ENCODE measurements at places on chromosomes 12 and 14.
A peak's percentile ranks its signal among the peaks of the same experiment; 100 is the strongest.

DNA sequence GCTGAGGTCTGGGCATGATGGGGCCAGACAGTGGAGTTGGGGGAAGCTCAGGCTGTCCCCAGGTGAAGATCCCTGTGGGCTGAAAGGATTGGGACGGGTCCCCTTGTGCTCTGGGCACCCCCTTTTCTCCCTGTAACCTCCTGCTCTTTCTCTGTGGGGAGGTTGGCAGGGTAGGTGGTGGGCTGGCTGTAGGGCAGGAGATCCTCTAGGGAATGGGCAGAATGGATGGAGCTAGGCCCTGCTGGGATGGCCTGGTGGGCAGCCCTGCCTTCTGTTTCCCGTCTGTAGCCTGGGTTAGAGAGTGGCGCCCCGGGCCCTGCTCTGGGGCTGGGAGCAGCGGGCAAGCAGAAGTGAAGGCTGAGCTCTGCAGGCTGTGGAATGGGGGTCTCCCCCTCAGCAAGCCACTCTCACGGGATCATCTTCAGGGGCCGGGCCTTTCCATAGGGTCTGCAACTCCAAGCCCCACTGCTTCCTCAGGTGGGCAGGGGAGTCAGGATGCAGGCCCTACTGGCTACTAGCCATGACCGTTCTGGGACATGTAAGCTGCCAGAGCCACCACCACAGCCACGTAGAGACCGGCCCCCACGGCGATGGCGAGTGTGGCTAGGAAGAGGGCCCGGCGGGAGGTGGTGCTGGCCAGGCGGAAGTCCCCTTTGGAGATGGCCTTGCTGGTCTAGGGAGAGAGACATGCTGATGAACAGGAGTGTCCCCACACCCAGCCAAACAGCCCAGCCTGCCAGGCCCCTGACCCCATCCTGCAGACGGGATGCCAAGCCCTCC lies 18.8 kb downstream of the SYNDIG1L start:
- DNase-seq, result no peak

DNA sequence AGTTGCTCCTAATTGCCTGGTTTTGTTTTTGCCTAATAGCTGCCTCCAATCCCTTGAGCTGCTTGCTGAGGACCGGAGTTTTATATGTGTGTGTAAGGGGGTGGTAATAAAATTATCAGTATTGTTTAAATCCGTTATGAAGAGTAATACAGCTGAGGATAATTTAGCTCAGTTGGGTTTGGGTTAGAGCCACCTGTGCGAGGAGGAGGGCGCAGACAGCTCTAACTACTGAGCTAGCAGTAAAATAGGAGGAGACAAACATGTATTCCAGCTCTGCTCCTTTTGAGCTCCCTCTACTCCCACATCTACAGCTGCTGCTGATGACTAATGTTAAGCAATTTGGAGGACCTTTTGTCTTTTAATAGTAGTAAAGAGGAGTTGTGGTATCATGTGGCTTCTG lies 61.5 kb downstream of the SPATS2 start:
- DNase-seq, result no peak

- no peak for DNase-seq
These were observed 21.6 kb upstream of the BLTP3B start for GRCh38 chr12:100164153-100164704.

DNA sequence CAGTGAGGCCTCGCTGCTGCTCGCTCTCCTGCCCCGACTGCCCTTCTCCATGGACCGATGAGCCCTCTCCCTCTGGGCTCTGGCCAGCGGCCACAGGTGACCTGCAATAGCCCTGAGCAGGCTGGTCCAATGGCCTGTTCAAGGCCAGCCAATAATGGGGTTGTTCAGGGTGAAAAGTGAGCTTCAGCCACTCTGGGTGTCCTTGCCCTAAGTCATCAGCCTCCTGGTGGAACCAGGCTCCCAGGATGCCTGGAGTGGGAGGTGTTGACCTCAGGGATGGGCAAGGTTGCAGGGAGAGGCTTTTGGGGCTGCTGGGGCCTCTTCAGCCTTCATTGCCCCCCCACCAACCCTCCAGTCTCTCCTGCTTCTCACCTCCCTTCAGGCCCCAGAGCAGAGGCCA lies 79.7 kb downstream of the RFLNA start:
- DNase-seq, result no peak

GRCh38 chr12:54601841-54602240 lies 13.4 kb upstream of the PPP1R1A start:
- peak; percentile 35 for DNase-seq

DNA sequence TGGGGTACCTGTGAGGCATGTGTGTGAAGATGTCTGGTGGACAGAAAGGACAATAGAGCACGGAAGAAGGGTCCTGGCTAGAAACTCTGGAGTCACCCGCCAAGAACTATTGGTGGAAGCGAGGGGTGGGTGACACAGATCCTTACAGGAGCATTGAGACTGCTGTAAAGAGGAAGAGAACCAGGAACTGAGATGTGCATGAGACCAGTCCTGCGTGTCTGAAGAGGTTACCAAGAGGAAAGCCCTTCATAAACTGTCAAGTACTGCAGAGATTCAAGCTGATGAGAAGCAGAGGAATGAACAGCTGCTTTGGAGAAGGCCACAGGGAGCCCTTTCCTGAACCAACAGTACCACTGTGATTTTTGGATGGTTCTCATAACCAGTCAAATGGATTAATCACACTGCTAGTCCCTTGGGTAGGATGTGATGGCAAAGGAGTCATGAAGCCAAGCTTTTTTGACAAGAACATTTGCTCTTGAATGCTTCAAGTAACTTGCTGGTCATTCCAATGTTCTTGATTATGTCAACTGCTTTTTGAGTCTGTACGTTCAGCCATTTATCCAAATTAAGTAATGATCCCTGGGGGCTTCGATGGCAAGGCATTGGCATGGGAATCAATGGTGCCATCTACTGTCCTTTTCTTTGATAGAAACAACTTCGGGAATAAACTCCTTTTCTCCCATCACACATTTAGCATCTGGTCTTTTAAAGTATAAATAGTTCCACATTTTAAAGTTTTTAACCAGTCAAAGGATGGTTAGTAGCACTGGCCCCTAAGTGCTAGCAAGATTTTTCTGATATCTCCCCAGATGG lies 42.9 kb downstream of the GPR135 start:
- no peak for DNase-seq

DNA sequence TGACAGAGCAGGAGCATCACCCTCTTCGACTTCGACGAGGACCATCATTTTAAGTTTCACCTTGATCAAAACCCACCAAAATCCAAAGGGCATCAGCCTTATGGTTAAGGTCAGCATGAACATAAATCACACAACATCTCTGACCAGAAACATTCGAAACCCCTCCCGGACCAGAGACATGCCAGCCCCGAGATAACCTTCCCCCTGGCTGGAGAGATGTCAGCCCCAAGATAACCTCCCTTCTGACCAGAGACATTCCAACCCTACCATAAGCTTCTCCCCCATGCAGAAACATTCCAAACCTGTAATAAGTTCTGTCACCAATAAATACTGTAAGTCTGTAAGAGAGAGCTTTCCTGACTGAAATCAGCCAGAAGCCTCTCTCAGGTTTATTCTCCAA lies 6.3 kb downstream of the PCNX4 start:
- no peak for DNase-seq

DNA sequence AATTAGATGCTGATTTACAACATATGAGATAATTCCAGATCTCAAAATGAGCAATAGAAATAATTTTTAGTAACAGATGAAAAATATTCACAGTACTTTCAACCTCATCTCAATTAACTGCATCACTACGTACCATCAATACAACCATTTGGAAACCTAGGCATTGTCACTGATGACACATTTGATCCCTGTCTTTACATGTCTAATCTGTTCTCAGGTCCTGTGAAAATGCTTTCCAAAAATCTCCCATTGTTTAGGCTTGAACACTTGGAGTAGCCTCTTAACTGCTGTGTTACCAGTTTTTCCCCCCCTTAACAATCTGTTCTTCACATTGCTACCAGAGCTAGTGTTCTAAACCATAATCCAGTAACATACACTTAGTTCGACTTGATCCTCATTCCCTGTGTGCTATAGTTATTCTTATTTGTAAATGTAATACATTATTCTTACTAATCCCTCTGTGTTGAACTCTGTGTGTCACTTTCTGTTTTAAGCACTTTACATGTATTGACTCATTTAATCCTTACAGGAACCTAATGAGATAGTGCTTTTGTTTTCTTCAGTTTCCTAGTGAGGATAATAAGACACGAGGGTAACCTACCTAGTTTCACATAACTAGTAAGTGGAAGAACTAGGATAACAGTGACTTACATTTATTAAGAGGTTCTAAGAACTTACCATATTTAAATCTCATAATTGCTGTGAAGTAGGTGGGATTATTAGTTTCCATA lies 41.7 kb downstream of the LARP4 start:
- DNase-seq, result no peak

DNA sequence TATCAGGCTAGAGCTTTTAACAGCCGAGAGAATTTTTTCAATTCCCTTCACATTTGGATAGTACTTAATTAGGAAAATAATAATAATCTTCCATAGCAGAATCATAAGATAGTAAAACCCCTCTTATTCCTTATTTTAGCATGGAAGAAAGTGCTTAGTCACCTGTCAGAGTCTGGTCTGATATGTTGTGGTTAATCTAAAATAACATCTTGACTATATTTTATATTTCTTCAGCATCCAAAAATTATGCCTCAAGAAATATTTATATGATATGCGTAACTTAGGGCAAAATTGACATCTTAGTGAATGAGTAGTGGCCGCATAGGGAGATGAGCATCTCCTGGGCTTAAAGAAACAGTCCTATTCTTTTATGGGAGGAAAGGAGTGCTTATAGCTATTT lies 12.8 kb downstream of the CHURC1 start:
- no peak for DNase-seq

GRCh38 chr12:89960011-89960507 lies 251.4 kb upstream of the ATP2B1 start:
- DNase-seq, result peak; percentile 7

DNA sequence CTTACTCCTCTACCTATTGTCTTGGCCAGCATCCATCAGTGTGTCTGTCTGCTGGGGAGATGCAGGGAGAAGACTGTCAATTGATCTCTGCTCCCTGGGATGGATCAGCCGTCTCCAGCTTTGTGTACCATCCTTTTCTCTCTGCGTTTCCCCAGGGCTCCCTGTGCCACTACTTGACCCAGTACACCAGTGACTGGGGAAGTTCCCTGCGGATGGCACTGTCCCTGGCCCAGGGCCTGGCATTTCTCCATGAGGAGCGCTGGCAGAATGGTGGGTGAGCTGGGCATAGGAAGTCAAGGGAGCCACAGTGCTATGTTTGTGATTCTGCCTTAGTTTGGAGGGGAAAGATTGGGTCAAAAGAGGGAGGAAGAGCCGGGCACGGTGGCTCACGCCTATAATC lies 5.1 kb downstream of the AMHR2 start:
- no peak for DNase-seq

GRCh38 chr12:112549031-112549430 lies 130.3 kb downstream of the PTPN11 start:
- DNase-seq, result no peak

DNA sequence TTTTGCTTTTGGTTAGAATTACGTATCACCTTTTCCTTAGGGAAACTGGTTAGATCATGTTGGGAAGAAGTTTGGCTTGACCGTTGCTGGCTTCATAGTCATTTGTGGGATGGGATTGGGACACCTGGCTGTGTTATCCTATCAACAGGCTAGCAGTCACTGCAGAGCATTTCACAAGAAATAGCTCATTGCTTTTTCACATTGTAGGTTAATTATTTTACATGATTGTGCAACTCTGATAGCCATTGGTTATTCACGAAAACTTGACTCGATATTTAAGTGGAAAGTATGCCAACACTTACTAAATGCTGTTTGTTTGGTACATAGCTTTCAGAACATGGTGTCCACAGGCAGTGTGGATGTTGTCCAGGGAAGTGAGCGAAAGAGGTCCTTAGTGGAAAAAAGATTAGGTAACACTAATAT lies 89.4 kb downstream of the NKX2-1 start:
- DNase-seq, result no peak

DNA sequence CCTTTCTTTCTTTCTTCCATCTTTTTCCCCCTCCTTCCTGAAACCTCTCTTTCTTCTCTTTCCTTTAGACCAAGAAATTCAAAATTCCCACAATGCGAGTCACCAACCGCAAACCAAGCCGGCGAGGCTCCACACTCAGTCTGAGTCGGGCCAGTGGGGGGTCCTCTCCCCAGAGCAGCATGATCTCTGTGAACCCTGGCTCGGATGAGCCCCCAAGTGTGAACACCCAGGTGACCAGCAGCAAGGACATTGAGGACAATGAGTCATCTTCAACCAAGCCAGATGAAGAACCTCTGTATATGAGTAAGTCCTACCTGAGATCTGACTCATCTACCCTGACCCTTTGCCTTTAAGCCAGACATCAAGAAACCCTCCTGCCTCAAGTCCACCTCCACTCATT lies 88.6 kb upstream of the TMEM233 start:
- no peak for DNase-seq

- peak; percentile 72 for DNase-seq
These were observed 512.4 kb upstream of the TMPO start for GRCh38 chr12:98002887-98003493.

DNA sequence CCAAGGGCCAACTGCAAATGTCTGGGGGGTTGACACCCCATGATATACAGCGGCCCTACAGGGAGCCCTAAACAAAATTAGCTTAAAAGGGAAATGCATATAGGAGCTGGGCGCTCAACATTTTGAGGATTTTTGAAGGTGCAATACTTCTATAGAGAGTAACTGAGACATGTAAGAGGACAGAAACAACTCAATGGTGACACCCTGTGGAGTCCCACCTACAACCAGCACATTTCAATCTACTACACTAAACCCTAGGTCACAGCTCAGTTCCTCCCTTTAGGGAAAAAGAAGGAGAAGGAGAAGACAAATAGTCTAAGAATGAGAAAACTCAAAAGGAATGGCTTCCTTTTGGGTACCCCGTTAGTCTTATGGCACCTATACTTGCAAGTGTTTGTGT lies 1010.5 kb upstream of the NOVA1 start:
- DNase-seq, result no peak

GRCh38 chr14:95662376-95663186 lies 23.6 kb upstream of the TCL1B start:
- DNase-seq, result peak; percentile 37

GRCh38 chr12:6869049-6870021 lies 2.0 kb downstream of the TPI1 start:
- peak; percentile 93 for DNase-seq

GRCh38 chr14:60590991-60591414 lies 58.3 kb downstream of the SIX1 start:
- no peak for DNase-seq

- no peak for DNase-seq
These were observed 62.2 kb upstream of the CFL2 start for GRCh38 chr14:34776611-34777010.

DNA sequence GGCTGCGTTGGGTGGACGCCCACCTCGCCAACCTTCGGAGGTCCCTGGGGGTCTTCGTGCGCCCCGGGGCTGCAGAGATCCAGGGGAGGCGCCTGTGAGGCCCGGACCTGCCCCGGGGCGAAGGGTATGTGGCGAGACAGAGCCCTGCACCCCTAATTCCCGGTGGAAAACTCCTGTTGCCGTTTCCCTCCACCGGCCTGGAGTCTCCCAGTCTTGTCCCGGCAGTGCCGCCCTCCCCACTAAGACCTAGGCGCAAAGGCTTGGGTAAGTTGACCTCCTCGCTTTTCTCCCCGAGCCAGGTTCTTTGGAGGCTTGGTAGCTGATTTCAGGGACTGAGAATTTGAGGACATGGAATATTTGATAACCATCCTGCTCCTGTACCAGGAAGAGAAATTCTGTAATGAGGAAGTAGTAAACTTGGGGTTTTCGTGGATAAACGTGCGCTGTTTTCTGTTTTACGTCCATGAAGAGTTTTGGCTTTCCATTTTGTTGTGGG lies 530 bp downstream of the APAF1 start:
- DNase-seq, result peak; percentile 28
